Stimulated activated CD8-positive, alpha-beta memory T cell treated with anti-CD3 and anti-CD28 coated beads, Interleukin-2, amount 100 ng/mL, for 1 hour (primary cell): ENCODE measurements at places on chromosomes 16 and 17.

- peak; percentile 15 for DNase-seq
These were observed 23.6 kb upstream of the ABR start for GRCh38 chr17:1203111-1203966.

GRCh38 chr17:44591206-44591605 lies 33.9 kb downstream of the FZD2 start:
- no peak for DNase-seq

DNA sequence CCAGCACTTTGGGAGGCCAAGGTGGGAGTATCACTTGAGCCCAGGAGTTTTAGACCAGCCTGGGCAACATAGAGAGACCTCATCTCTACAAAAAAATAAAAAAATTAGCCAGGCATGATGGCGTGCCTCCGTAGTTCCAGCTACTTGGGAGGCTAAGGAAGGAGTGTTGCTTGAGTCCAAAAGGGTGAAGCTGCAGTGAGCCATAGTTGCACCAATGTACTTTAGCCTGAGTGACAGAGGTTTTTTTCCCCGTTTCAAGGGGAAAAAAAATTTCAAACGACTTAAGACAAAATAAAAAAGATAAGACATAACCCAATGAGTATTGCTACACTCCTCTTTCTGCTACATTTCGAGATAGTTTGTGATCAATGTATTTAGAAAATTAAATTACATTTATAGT lies 6.8 kb downstream of the DHX8 start:
- DNase-seq: no peak

DNA sequence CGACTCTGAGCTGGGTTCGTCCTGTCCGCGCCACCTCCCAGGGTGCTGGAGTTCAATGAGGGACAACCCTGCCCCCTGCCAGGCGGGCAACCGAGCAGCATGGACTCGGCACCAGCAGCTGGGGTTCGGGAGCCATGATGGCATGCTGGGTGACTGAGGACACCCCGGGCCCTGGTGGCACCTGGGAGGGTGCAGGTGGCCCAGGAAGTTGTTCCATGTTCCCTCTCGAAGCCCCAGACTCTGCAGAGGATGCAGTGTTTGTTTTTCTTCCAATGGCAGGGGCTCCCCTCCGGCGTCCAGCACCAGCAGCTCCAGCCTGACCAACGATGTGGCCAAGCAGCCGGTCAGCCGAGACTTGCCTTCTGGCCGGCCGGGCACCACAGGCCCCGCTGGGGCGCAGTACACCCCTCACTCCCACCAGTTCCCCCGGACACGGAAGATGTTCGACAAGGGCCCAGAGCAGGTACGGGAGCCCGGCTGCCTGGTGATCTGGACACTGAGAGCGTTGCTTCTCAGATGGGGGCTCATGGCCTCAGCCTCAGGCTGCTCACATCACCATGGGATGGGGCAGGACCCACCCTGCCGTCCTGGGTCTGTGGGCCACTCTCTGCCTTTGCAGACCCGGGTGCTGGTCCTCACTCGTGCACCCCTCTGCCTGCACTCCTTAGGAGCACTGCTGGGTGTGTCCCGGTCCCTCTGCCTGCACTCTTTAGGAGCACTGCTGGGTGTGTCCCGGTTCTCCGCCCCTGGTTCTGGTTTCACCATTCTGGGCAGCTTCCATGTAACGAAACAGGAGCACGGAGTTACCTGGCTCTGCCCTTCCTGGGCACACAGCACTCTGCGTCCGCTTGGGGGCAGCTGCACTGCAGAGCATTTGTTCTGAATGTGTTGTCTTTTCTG lies 68.2 kb upstream of the CHMP6 start:
- DNase-seq: no peak

GRCh38 chr16:22789281-22789945 lies 24.5 kb upstream of the HS3ST2 start:
- no peak for DNase-seq

- no peak for DNase-seq
These were observed 21.3 kb downstream of the SLC7A5 start for GRCh38 chr16:87847785-87848675.

DNA sequence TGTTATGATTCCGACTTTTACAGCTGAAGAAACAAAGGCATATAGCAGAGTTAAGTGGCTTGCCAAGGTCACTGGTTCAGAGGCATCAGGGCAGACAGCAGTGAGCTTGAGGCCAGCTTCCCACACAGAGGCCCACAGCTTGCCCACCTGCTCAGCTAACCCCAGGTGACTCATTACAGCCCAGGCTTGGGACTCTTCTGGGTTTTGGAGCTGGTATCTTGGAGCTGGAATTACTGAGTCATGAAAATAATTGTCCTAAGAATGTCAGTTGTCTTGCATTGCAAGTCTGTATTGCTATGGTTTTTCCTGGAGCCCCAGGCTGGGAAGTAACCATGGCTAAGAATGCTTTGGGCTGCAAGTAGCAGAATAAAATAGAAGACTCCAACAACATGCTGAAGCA lies 32.4 kb upstream of the IRX3 start:
- no peak for DNase-seq

DNA sequence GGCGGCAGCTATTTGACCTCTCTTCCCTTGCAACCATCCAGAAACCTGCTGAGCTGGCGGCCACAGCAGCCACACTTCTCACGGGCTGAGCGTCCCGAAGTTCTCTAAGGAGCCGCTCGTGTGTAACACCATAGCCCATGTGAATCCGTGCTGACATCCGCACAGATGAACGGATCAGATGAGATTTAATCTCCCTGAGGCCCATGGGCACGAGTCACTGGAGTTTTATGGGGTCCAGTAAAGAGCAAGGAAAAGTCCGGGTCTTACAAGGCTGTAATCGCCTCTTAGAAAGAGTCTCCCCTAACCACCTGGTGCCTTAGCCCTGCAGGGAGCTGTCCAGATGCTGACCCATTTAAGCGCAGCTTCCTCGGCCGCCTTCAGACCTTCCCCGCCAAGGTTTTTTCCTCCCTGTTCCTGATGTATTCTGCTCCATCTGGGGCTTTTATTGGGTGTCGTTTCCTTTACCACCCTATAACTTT lies 5.5 kb upstream of the CACNG5 start:
- DNase-seq: no peak

DNA sequence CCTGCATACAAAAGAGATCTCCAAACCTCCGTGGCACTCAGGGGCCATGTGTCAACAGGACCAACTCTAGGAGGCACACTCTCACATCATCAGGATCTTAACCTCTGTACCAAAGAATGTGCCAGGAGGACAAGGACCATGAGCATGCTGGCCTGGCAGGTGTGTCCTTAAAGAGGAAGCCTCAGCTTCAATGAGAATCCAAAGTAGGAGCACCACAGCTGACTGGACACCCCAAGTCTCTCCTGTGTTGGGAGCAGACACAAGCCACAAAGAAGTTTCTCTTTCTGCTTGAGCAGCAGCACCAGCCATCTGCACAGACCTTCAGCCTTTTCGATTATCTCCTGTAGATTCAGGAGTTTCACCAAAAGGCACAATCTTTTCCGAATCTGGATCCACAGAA lies 1734.5 kb downstream of the TP53TG3F start:
- no peak for DNase-seq

DNA sequence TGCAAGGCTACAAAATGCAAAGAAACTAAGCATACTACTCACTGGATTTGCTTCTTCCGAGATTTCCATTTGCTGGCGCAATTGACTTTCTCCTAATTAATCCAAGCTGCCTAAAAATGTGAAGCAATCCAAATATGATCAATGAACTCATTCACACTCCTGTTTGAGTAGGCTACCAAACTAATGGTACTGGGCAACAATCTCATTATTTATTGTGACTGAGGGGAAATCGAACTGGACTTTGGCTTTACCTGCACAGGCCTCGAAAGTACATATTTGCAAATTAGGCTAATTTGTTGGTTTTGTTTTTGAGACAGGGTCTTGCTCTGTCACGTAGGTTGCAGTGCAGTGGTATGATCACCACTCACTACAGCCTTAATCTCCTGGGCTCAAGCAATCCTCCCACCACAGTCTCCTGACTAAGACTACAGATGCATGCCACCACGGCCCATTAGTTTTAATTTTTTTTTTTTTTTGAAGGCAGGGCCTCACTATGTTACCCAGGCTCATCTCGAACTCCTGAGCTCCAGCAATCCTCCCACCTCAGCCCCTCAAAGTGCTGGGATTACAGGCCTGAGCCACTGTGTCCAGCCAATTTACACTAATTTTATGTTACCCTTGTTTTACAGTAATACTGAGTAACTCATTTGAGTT lies 2.6 kb downstream of the ERI2 start:
- DNase-seq: no peak

DNA sequence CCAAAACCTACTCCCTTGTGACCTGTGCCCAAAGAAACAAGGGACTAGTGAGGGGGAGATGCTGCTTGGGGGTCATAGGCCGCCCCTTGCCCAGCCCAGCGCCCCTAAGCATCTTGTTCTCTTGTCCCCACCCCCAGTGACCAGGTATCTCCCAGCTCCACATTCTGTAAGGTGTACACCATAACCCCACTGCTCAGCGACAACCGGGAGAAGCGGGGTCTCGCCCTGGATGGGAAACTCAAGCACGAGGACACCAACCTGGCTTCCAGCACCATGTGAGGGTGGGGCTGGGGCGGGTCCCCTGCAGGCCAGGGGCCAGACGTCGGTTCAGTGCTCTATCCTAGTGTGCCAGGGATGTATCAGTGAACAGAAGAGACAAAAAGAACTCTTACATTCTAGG lies 8.7 kb downstream of the ARRB2 start:
- no peak for DNase-seq

- DNase-seq: no peak
These were observed 30.4 kb downstream of the ERN1 start for GRCh38 chr17:64099543-64099942.

GRCh38 chr16:85682516-85682915 lies 6.2 kb downstream of the GINS2 start:
- DNase-seq: no peak

GRCh38 chr16:80743273-80743672 lies 61.1 kb downstream of the CDYL2 start:
- DNase-seq: no peak

DNA sequence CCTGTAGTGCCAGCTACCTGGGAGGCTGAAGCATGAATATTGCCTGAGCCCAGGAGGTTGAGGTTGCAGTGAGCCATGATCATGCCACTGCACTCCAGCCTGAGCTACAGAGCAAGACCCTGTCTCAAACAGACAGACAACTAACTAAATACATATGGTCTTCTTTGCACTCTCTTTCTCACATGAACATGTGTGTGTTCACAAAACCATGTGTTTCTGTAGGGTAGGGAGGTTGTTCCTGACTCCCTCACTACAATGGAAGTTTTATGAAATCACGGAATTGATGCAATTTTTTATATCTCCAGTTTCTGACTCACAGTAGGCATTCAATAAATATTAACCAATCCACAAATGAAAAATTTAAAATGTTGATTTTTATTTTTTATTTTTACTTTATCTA lies 48.5 kb downstream of the ABHD15 start:
- no peak for DNase-seq

DNA sequence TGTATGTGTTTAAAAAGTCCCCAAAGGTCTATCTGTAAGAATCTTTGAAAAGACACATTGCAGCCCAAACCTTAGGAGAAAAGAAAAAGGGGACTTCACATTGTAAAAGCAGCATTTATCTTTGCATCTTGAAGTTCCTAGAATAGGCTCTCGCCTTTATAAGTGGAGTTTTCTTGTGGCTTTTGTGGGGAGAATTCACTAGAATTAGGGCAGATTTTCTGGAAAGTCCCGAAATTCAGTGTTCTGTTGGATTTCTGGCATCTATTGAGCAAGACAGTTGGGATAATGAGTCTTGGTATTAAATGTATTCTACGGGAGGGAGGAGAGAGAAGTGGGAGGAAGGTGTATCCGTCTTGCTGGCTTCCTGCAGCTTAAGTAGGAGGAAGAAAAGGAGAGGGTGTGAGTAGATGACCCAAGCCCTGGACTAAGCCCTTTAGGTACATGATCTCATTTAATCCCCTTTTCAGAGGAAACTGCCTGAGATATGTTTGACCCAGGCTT lies 62.6 kb downstream of the PRKCA start:
- no peak for DNase-seq

DNA sequence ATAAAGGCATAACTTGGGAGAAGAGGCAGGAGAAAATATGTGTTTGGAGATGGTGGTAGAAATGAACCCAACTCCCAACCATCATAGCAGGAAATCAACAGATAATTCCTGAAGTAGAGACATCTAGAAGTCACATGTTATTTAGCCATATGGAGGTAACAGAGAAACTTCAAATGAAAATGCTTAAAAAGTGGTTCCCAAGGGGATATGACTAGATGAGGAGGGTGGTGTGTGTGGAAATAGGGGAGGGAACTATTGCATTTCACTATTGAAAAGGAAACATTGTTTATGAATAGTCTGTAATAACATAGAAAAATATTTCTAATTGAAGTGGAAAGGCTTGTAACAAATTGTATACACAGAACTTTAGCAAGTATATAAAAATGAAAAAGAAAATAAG lies 412.0 kb downstream of the SHISA9 start:
- no peak for DNase-seq

DNA sequence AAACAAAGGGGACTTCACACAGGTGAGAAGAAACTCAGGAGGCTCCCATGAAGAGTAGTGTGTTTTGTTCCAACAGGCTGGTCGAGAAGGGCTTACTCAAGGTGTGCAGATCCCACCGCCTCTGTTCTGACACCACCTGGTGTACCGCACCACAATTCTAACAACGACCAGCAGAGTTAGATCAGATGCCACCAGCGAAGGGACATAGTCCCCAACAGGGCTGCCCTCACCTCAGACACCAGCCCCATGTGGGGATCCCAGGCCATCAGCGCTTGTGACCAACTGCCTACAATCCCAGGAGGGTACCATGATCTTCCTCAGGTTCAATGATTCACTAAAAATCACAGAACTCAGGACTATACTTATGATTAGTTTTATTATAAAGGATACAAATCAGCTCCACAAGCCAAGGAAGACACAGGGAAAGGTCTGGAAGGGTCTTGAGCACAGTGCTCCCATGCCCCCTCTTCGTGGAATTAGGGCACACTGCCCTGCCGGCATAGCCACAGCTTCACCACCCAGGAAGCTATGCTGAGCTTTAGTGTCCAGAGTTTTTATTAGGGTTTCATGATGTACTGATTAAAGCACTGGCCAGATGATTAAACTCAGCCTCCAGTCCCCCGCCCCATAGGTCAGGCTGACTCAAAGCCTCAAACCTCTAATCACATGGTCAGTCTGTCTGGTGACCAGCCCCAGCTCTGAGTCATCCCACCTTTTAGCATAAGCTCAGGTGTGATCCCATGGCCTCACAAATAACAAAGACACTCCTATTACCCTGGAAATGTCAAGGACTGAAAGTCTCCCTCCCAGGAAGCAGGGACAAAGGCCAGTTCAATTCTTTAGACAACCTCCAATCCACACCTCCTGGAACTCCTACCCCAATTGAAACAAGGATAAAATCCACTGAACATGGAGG lies 26.0 kb downstream of the TRIM25 start:
- no peak for DNase-seq
